ENCODE measurements at places on chromosomes 12 and 14. TPM values are rescaled to one million over a fixed set of nuclear protein-coding genes. Genes with fewer than 3 reads are reported as not detected.

GRCh38 chr12:63317286-63317846 is 166.4 kb upstream of the AVPR1A start:
- no peaks in the 10 kb centered on the region for H3K27me3 ChIP-seq
- DNase-seq, result no peak
- no peaks in the 10 kb centered on the region for H3K4me1 ChIP-seq
- no peak overlapping the region for H3K27ac ChIP-seq
- no peaks in the 10 kb centered on the region for H3K36me3 ChIP-seq

DNA sequence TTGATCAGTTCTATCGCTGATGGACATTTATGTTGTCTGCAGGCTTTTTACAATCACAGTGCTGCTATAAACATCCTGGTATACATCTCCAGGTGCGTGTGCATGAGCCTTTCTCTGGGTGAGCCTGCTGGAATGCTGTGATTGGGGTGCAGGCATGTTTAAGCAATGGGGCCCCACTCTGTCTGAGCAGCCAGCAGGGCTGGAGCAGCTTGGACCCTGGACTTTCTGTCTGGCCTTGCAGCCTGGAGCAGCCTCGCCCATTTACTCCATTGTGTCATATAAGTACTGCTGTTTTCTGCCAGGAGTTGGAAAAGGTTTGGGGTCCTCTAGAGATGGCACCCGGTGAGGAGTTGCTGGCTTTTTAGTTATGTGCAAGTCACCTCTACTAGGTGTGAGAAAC is 199.0 kb downstream of the KIF26A start:
- DNase-seq, result no peak
- H3K4me3 ChIP-seq, result no peak overlapping the region
- H3K27ac ChIP-seq, result no peak overlapping the region
- no peaks in the 10 kb centered on the region for H3K27me3 ChIP-seq
- no peaks in the 10 kb centered on the region for H3K36me3 ChIP-seq

DNA sequence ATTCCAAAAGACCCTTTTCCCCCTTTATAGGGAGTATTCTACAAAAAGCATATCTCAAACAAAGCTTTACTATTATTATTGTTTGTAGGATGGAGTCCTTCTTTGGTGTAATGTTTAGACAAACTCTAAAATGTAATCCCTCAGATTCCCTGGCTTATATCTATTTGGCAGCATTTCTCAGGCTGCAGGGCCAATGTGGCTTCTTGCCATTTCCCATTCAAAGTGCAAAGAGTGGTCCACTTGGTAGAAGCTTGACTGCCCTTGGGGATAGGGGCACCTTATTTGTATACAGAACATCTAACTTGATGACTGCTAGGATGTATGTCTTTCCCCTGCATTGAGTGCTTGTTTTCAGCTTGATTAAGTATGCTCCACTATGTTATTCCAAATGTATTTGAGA is 242.7 kb downstream of the PRKD1 start:
- H3K4me3 ChIP-seq, result no peak overlapping the region
- no peaks in the 10 kb centered on the region for H3K36me3 ChIP-seq
- H3K27ac ChIP-seq, result no peak overlapping the region
- H3K4me1 ChIP-seq, result peaks cover 20% of the 10 kb centered on the region

- H3K4me1 ChIP-seq, result no peaks in the 10 kb centered on the region
- no peak overlapping the region for H3K4me3 ChIP-seq
- no peak for DNase-seq
- no peaks in the 10 kb centered on the region for H3K36me3 ChIP-seq
Observed at GRCh38 chr12:109289551-109289950, 19.5 kb downstream of the FOXN4 start.

DNA sequence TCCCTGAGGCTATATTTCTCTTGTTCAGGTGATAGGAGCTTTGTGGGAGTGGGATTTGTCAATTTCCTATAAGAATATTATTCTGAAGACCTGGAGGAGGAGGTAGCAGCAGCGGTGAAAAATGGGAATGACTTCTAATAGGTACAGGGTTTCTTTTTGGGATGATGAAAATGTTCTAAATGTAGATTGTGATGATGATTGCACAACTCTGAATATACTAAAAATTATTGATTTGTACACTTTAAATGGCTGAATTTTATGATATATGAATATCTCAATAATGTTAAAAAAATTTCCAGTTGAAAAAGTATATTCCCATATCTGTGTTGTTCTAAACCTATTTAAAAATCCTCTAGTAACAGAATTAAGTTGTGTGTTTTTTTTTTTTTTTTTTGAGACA is 22.8 kb downstream of the HSD17B6 start:
- H3K27me3 ChIP-seq, result no peaks in the 10 kb centered on the region
- DNase-seq, result no peak
- H3K4me3 ChIP-seq, result no peak overlapping the region
- H3K4me1 ChIP-seq, result no peaks in the 10 kb centered on the region
- peaks cover 9% of the 10 kb centered on the region for H3K36me3 ChIP-seq
- H3K27ac ChIP-seq, result no peak overlapping the region

DNA sequence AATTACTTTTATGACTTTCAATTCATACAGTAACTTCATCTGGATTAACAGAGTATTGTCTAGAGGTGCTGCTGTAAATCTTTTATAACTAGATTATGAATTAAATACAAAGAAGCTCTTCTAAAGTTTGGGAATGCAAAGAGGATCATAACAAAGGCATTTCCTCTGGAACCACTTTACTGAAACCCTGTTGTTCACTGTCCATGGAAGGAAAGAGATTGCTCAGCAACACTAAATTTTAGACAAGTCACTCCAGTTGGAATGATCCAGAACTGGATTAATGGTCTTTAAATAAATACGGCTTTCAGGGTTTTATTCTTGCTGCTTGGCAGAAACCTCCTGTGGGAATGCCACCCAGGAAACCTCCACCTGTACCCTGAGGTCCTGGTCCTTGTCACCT is 250.6 kb downstream of the KSR2 start:
- H3K4me3 ChIP-seq, result no peak overlapping the region
- no peaks in the 10 kb centered on the region for H3K27me3 ChIP-seq
- no peak for DNase-seq
- no peaks in the 10 kb centered on the region for H3K4me1 ChIP-seq

DNA sequence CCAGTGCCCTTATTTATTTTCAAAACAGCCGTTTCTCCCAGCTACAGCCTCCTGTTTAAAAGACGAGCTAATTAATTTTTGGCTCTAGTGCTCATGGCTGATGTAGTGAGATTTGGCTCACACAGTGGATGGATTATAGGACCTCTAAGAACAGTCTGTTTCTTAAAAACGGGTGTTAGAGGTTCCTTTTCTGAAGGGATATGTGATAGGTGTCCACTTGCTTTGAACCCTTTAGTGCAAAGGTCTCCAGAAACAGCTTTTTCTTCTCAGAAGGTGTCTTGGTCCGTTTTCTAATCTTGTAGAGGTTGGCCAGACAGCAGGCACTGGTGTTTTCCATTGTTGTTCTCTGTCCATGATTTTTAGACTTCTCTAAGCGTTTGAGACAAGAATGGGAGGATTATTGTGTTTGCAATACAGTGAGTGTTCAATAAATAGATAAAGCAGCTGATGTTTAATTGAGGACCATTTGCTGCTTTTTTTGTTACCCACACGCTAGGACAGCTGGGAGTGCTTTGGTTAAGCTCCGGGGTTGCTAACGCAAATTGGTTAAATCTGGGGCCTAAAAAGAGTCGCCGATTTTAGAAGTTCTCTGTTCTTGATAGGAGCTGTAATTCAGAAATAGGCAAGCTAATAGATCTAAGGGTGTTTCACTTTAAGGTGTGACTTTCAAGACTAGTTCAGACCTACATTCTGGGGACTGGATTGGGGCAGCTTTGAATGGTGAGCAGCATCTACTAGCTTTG is 1.0 kb downstream of the BORCS5 start:
- DNase-seq, result no peak
- peaks cover 15% of the 10 kb centered on the region for H3K4me1 ChIP-seq
- H3K36me3 ChIP-seq, result no peaks in the 10 kb centered on the region
- H3K27ac ChIP-seq, result peak overlapping the region; percentile 100

DNA sequence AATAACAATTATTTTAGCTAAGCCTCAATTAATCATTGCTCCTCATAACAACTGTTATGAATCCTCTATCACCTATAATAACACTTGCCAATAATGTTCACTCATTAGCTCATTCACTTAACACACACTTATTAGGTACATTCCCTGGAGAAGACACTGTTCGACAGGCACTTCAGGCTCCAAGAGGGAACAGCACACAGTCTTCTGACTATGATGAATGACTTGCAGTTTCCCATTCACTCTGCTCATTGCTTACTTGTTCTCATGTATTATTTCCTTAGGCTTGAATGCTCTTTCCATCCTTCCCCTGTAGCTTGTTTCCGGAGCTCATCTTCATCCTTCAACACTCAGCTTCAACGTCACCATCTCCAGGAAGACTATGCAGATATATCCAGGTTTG is 437.3 kb downstream of the TMEM132D start:
- no peak overlapping the region for H3K27ac ChIP-seq
- no peaks in the 10 kb centered on the region for H3K4me1 ChIP-seq
- no peaks in the 10 kb centered on the region for H3K27me3 ChIP-seq
- DNase-seq, result no peak
- no peaks in the 10 kb centered on the region for H3K36me3 ChIP-seq
- H3K4me3 ChIP-seq, result no peak overlapping the region

DNA sequence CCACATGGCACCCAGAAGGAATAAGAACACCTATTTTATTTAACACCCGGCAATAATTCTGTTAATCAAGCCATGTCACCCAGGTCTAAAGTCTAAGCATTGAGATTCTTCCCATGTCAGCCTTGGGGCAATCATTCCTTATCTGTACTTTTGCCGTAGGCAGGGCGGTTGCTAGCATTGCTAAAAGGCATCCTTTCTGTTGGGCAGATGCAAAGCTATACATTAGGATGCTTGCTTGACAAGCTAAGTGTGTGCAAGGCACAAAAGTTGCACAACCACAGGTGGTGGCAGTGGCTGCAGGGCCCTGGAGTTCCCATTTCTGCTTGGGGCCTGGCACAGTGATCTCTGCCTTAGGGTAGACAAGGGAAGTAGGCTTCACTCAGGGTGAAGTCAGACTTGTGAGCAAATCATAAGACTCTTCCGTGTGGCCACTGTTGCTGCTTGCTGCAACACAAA is 12.5 kb upstream of the GALNT6 start:
- no peak overlapping the region for H3K27ac ChIP-seq
- H3K36me3 ChIP-seq, result no peaks in the 10 kb centered on the region
- DNase-seq, result no peak
- H3K27me3 ChIP-seq, result no peaks in the 10 kb centered on the region
- H3K4me1 ChIP-seq, result no peaks in the 10 kb centered on the region

DNA sequence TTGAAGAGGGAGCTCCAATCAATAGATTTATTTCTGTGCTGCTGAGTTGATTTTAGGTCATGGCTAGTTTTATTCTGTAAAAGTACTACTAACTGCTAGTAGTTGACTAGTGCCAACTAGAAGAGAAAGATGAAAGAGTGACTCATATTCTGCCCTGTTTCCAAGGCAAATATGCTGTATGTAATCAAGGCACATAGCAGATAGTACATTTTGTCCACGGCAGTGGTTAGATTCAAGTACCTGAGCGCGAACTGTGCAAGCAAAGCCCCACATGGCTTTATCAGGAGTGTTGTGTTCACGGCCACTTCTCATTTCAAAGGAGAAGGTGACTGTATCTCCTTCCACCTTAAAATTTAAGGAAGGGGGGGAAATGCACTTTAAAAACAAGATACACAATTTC is 126.8 kb downstream of the TRAFD1 start:
- H3K4me3 ChIP-seq, result no peak overlapping the region
- no peak overlapping the region for H3K27ac ChIP-seq
- H3K4me1 ChIP-seq, result no peaks in the 10 kb centered on the region
- peaks cover 48% of the 10 kb centered on the region for H3K36me3 ChIP-seq
- no peak for DNase-seq

- H3K36me3 ChIP-seq, result no peaks in the 10 kb centered on the region
- H3K27me3 ChIP-seq, result no peaks in the 10 kb centered on the region
- H3K4me1 ChIP-seq, result no peaks in the 10 kb centered on the region
- no peak overlapping the region for H3K27ac ChIP-seq
- no peak for DNase-seq
Observed at GRCh38 chr12:26469421-26470180, 274.2 kb downstream of the SSPN start.

DNA sequence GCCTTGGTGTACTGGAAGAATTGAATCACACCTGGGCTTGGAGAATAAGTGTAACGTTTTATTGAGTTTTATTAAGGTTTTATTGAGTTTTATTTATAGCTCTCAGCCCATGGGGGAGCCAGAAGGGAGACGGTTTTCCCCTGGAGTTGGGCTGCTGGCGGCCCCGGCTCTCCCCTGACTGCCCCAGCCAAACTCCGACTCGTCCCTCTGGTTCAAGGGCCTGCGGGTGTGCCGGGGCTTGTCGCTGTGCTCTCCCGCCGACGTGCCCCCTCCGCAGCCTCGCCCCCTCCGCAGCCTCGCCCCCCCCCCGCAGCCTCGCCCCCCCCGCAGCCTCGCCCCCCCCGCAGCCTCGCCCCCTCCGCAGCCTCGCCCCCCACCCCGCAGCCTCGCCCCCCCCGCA is 326.1 kb upstream of the RTL1 start:
- no peak overlapping the region for H3K27ac ChIP-seq
- peaks cover 13% of the 10 kb centered on the region for H3K4me1 ChIP-seq

GRCh38 chr12:96858162-96858561 is 48.9 kb upstream of the NEDD1 start:
- H3K36me3 ChIP-seq, result no peaks in the 10 kb centered on the region
- H3K4me1 ChIP-seq, result no peaks in the 10 kb centered on the region
- DNase-seq, result no peak
- no peaks in the 10 kb centered on the region for H3K27me3 ChIP-seq
- H3K4me3 ChIP-seq, result no peak overlapping the region

- no peaks in the 10 kb centered on the region for H3K36me3 ChIP-seq
- peak; percentile 83 for DNase-seq
- no peak overlapping the region for H3K27ac ChIP-seq
Observed at GRCh38 chr14:100850841-100851585, 25.1 kb downstream of the MEG3 start.

DNA sequence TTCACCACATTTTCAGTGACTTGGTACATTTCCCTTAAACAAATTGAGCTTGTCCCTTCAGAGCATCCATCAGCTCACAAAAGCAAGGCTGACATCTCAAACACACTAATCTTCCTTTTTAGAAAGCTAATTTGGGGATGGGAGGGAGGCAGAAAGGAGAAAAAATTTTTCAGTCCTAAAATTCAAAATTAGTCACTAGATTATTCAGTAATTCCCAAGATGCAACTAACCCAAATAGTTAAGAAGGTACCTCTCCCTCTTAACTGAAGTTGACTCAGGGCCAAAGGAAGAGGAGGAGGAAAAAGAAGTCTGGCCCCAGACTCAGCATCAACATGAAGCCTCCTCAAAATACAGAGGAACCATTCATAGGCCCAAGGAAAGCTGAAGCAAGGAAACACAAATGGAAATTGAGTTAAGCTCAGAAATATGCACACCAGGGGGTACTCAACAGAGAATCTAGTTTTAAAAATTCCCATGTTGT is 21.7 kb downstream of the CBX5 start:
- DNase-seq, result no peak
- H3K4me1 ChIP-seq, result peaks cover 31% of the 10 kb centered on the region
- peaks cover 11% of the 10 kb centered on the region for H3K36me3 ChIP-seq
- H3K4me3 ChIP-seq, result no peak overlapping the region
- peak overlapping the region; percentile 76 for H3K27ac ChIP-seq

- H3K4me3 ChIP-seq, result no peak overlapping the region
- H3K36me3 ChIP-seq, result peaks cover 23% of the 10 kb centered on the region
- DNase-seq, result no peak
- H3K4me1 ChIP-seq, result no peaks in the 10 kb centered on the region
- no peaks in the 10 kb centered on the region for H3K27me3 ChIP-seq
Observed at GRCh38 chr14:55146425-55146824, 17.4 kb downstream of the LGALS3 start.

- H3K4me3 ChIP-seq, result no peak overlapping the region
- H3K36me3 ChIP-seq, result no peaks in the 10 kb centered on the region
- DNase-seq, result no peak
- H3K27ac ChIP-seq, result no peak overlapping the region
- H3K27me3 ChIP-seq, result no peaks in the 10 kb centered on the region
Observed at GRCh38 chr12:101727098-101727497, 12.2 kb downstream of the SYCP3 start.

The REP15 gene
- 0.82 TPM for total RNA-seq

The AKAP3 gene
- total RNA-seq, result 0.83 TPM

The MAP1LC3B2 gene
- total RNA-seq, result not detected

The ZC3H14 gene
- 80.4 TPM for total RNA-seq

The SELPLG gene
- total RNA-seq, result 10.0 TPM

Data from sigmoid colon (tissue), 7 donors.